ENCODE measurements at places on chromosomes 2 and 18.

DNA sequence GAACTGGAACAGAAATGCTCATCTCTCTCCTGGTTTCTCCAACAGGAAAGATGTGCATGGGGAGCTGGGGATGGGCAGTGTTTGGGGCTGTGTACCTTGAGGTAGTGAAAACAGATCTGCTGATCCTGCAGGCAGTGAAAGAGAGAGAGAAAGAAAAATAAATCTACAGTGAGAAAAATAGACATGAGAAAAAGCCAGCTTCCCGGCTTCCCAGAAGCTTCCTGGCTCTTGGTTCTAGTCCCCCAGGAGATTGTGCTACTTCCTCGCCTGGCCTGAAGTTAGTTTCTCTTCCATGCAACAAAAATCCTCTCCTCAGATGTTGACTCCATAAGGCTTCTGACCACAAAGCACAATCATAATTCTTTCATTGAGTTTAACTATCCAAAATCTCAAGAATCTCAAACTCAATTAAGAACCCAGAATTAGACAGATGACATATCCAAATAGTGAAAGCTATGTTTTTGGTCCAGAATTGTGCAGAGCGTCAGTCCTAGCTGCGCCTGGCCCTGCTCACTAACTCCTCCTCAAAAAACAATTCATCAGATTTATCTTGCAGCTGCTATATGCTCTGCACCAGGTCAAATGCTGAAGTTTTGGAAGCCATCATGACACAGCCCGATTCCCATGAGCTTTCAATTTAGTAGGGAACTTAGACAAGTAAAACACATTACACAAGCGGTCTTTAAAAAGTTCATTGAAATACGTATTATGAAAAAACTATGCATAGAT, 20.1 kb upstream of the NAB1 start:
- DNase-seq: no peak

- DNase-seq: peak; percentile 7
Observed at GRCh38 chr2:107525406-107525805, 301.3 kb upstream of the RGPD4 start.

DNA sequence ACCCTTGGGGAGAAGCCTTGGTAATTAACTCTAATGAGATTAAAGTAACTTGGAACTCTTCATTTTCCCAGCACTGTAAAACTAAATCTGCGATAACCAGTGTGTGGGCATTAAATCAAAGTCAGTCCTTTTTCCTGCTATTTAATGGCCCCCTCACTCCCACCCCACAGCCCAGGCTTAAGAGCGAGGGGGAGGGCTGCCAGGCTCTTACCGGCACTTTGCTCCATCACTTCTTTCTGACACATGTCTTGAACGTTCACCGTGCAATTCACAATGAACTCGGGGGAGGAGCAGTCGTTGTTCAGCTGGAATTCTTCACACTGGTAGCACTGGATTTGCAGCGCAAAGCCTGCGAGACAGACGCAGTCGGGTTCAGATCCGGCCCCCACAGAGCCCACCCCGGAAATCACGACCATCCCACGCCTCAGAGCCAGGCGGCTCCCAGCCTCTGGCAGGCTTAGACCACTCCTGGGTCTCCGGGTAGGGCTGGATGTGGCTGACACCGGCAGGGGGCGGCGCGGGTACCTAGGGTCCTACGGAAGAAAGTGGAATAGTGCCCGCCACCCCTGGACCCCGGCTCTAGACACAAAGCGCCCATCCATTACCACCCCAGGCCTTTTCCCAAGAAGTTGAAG, 1.7 kb downstream of the LYPD1 start:
- no peak for DNase-seq

- no peak for DNase-seq
Observed at GRCh38 chr2:155546721-155547555, 785.6 kb downstream of the NR4A2 start.

- no peak for DNase-seq
Observed at GRCh38 chr2:224638301-224638823, 53.2 kb upstream of the CUL3 start.

GRCh38 chr2:163693484-163693883, 42.3 kb downstream of the FIGN start:
- no peak for DNase-seq

DNA sequence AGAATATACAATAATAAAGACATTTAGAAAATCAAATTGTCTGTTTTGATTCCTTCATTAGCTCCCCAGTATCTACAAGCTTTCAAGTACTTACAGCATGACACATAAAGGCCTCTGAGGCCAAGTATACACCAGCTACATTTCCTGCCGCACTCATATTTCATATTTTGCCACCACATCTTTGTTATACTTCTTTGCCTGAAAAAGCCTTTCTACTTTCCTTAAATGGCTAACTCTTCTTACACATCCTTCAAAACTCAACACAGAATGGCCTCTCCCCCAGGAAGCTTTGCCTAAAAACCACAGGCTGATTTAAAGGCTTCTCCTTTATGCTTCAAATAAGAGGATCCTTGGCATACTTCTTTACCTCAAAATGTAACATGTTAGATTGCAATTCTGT, 4.5 kb downstream of the STK17B start:
- peak; percentile 71 for DNase-seq

- DNase-seq: peak; percentile 84
Observed at GRCh38 chr2:65300761-65301711, 73.4 kb downstream of the ACTR2 start.

DNA sequence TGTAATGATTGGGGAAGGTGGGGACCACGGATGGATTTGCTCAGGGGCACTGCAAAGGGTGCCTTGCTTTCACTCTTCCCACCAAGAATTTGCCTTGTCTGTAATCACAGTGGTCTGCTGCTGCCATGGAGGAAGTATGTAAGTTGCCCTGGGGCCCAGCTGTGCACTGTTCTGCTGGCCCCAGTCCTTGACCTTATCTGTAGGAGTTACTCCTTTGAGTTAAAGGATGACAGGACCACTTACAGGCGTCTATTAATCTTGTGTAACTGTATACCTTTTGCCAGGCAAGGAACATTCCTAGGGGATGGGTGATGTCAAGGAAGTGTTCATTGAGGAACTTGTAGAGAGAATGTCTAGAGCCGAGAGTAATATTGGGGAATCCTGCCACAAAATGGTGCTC, 212.8 kb upstream of the LRRTM1 start:
- no peak for DNase-seq
